ENCODE measurements at places on chromosomes 11 and 22.
A peak's percentile ranks its signal among the peaks of the same experiment; 100 is the strongest.

DNA sequence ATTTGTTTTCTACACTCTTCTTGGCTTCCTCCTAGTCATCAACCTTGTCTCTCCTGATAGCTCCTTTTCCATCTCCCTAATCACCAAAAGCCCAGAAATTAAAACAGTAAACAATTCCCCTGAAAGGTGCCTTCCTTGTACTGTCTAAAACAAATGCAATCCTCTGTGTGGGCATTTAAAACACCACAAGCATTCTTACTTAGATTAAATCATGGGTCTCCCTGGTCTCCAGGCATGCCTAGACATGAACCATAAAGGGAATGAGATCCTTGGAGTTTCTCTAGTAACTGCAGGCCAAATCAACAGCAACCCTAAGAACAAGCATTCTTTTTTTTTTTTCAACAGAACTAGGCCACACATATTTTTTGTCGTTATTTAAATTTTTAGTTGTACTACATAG, 1.9 kb downstream of the BTG4 start:
- DNase-seq: no peak

- no peak for DNase-seq
These were observed 732 bp upstream of the PC start for GRCh38 chr11:66958956-66959274.

DNA sequence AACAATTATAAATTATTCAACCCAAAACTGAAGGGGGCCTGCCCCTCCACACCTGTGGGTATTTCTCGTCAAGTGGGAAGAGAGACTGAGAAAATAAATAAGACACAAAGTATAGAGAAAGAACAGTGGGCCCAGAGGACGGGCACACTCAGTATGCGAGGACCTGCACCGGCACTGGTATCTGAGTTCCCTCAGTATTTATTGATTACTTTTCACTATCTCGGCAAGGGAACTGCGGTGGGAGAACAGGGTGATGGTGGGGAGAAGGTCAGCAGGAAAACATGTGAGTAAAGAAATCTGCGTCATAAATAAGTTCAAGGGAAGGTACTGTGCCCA, 3.2 kb downstream of the C11orf54 start:
- no peak for DNase-seq

DNA sequence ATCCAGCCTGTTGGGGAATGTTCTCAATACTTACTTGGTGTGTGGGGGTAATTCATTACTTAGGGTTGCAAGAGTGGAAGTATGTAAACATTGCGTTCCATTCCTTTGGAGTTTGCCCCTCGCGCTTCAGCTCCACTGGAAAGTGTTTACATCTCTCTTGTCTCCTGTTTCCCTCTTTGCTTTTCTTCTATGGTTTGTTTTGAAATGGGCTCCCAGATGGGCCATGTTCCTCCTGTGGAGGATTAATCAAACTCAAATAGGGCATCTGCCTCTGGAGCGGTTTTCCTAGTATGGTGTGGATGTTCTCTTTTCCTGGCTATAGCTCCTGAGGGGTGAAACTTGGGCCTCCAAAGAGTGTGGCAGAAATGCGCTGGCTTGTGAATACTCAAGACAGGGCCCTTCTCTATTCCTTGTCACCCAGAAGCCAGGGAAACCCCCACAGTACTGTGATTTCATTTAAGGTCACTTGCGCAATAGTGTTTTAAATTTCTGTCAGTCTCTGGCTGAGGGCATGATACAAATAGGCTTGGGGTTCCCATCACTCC, 51.9 kb downstream of the CD44 start:
- no peak for DNase-seq

DNA sequence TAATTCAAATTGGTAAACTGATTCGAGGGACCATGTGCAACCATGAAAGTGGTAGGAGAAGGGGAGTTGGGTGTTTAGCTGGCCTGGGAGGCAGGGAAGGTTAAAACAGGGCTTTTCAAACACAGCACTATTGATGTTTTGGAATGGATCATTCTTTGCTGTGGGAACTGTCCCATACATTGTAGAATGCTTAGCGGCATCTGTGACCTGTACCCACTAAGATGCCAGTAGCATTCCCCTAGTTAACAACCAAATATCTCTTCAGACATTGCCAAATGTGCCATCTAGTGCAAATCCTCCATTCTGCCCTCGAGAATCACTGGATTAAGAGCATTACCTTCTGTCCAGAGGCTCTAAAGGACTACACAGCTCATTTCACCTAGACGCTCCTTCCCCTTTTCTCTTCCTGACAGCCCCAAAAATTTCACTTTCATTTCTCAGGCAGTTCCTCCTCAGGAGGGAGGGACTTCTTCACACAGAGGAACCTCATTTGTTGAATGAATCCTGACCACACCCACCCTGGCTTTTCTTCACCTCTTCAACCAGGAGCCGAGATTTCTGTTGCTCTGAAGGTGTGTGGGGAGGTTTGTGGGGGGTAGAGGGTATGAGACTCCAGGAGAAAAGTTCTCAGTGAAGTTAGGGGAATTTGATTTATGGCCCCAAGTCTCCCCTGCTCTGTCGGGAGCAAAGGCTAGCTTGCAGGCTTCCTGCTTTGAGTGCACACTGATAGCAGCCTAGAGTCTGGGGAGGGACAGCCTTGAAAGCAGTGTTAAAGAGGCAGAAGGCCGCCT, at the start of gene TRIM34:
Gene TRIM34 (plus strand): TSS at position 513 of the 791 bp plus-strand sequence. CDS start 7,331 bp downstream, outside the sequence.
- peak; percentile 39 for DNase-seq

DNA sequence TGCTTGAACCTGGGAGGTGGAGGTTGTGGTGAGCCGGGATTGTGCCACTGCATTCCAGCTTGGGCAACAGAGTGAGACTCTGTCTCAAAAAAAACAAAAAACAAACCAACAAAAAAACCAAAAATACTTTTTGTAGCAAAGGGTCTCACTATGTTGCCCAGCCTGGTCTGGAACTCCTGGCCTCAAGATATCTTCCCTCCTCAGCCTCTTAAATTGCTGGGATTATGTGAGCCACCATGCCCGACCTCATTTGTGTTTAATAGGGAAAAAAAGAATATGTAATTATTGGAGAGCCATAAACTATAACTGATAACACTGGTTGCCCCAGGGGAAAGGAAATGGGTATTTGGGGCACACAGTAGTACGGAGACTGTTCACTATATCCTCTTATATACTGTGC, 19.7 kb downstream of the UVRAG start:
- DNase-seq: no peak

GRCh38 chr22:36726007-36726380, 22.4 kb upstream of the CACNG2 start:
- DNase-seq: no peak

GRCh38 chr11:128196235-128196634, 391.1 kb downstream of the ETS1 start:
- no peak for DNase-seq

DNA sequence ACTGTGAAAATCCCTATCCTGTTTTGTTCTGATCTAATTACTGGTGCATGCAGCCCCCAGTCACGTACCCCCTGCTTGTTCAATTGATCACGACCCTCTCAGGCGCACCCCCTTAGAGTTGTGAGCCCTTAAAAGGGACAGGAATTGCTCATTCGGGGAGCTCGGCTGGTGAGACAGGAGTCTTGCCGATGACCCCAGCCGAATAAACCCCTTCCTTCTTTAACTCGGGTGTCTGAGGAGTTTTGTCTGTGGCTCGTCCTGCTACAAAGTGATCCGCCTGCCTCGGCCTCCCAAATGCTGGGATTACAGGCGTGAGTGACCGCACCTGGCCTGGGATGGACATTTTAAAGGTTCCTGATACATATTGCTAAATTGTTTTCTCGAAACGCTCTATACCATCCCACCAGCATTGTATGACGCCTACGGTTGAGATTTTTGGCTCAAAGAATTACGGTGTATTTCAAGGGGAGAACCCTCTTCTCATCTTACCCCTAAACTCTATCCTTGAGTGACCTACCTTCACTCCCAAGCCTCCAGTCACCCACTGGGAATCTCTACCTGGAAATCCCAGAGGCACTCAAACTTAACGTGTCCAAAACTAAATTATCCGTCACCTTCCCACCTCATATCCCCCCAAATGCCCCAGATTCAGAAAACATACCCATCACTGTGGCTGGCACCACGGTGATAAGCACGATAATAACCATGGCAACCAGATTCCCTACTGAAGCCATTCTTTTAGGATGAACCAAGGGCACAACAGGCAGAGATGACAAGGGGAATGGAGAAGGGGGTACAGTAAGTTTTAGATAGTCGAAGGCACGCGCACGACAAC, 789 bp upstream of the POLA2 start:
- no peak for DNase-seq

GRCh38 chr11:3058753-3059664, 1.8 kb upstream of the CARS1 start:
- no peak for DNase-seq

- DNase-seq: no peak
These were observed 79.4 kb upstream of the ISX start for GRCh38 chr22:34986523-34986922.

- no peak for DNase-seq
These were observed 32.7 kb downstream of the ARHGAP42 start for GRCh38 chr11:100719809-100720221.

- peak; percentile 43 for DNase-seq
These were observed 125.2 kb downstream of the ST3GAL4 start for GRCh38 chr11:126480410-126481302.

GRCh38 chr11:9313648-9314290, 624 bp downstream of the TMEM41B start:
- DNase-seq: peak; percentile 4

DNA sequence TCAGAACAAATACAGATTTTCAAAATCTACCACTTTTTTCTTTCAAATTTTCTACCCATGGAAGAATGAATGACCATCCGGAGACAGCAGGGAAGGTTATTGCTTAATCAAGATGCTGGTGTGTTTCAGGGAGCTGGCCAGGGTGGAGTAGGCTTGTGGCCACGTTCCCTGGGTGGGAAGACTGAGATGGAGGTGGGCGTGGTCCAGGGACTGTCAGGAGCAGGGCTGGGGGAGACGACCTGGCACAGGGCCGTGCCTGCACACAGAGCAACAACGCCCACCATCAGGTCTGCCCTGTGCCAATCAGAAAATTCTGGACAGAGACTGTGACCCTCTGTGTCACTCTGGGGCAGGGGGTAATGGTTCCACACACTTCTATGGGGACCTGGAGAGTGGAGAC, 7.1 kb upstream of the APOBEC3H start:
- DNase-seq: no peak

DNA sequence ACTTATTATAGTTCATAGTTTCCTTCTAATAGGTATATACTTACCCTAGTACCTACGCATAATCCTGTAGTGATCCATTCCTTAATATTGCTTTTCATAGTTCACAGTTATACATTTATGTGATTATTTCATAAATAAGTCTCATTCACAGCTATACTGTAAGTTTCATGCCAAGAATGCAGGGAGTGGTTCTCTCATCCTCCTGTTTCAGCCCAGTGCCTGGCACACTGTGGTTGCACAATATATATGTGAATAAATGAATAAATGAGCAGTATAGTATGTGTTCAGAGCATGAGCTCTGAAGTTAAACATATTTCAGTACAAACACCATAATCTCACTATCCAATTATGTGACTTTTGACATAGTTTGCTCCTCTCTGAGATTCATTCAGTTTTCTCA, 115.8 kb downstream of the MAML2 start:
- no peak for DNase-seq

GRCh38 chr11:57643802-57644201, 5.9 kb downstream of the YPEL4 start:
- DNase-seq: no peak

GRCh38 chr11:55697817-55698216, 35.8 kb downstream of the OR4C6 start:
- no peak for DNase-seq
